Right forelimb (tissue), 1 donor: ENCODE measurements at places on chromosomes 4 and X.

DNA sequence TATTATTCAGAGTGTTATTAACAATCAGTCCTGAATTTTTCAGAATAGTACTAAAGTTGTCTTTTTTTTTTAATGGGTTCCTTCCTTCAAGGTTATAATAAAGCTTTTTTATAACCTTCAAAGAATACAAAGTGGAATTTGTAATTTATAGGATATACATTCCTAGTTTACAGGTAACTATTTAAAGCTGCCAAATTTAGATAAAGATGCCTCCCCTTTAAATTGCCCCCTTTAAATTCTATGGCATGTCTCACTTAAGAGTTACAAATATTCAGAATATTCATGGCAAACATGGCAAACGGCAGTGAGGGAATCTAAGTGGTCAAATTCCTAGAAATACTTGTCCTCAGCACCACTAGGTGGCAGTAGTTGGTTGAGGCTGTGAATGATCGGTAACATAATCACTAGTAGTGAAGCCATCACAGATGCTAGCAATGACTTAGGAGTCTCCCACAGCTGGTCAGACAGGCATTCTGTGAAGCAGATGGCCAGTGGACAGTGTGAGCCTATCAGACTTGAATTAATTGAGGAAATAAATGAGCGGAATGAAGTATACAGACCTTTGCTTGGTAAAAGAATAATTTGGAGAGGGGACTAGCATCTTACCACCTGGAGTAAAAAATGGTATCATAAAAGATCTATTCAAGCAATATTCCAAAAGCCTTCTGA lies 86.4 kb downstream of the CBR4 start:
- peak; percentile 64 for DNase-seq

DNA sequence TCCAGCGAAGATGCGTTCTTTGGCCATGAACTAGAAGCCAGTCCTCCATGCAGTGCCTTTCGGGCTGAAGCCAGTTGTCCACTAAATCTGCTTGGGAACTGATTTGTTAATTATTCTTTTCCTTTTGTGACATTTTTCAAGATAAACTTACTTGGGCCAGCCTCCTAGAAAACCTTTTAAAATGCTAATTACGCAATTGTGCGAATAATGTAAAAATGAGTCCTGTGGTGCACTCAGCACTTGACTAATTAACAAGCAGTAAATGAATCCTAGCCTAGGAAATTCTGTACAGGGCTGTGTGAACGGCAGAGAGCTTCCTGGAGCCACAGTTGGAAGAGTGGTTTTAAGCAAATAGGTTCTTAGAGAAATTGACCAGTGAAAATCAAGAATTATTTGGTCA lies 149.9 kb upstream of the SCML1 start:
- no peak for DNase-seq

GRCh38 chrX:10875995-10876394 lies 235.1 kb upstream of the HCCS start:
- no peak for DNase-seq

- no peak for DNase-seq
Measured at GRCh38 chr4:130110189-130110588, 1014.2 kb downstream of the C4orf33 start.

GRCh38 chrX:25343060-25343459 lies 327.3 kb upstream of the ARX start:
- no peak for DNase-seq

- no peak for DNase-seq
Measured at GRCh38 chr4:146370841-146371240, 150.9 kb downstream of the SLC10A7 start.

DNA sequence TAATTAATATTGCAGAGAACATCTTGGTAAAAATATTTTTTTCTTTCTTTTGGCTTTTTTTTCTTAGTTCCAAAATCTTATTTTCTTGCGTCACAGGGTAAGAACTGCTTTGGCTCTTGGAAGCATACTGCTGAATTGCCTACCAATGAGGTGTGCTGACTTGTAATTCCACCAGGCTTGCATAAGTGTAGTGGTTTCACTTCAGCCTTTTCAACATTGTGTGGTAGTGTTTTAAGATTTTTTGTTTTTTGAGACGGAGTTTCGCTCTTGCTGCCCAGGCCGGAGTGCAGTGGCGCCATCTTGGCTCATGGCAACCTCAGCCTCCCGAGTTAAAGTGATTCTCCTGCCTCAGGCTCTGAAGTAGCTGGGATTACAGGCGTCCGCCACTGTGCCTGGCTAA lies 42.4 kb downstream of the N4BP2 start:
- no peak for DNase-seq
